ENCODE measurements at places on chromosomes 16 and 17. TPM values are rescaled to one million over a fixed set of nuclear protein-coding genes. Genes with fewer than 3 reads are reported as not detected.
A peak's percentile ranks its signal among the peaks of the same experiment; 100 is the strongest.

The NAGS gene
- 1.2 TPM for total RNA-seq

The GCGR gene
- not detected for total RNA-seq

The TAOK1 gene
- 30.1 TPM for total RNA-seq

The KRTAP16-1 gene
- total RNA-seq, result not detected

The MT1F gene
- total RNA-seq, result not detected

The SUZ12 gene
- total RNA-seq, result 7.0 TPM

The TMEM235 gene
- total RNA-seq, result not detected

The PHOSPHO1 gene
- total RNA-seq, result 1.0 TPM

The PRR35 gene
- not detected for total RNA-seq

The ITGA2B gene
- not detected for total RNA-seq

The SPATA20 gene
- total RNA-seq, result 22.3 TPM

The TP53TG3C gene
- total RNA-seq, result not detected

The LDHD gene
- total RNA-seq, result 54.5 TPM

- no peaks in the 10 kb centered on the region for H3K27me3 ChIP-seq
- DNase-seq, result no peak
- peaks cover 27% of the 10 kb centered on the region for H3K4me1 ChIP-seq
- no peak overlapping the region for H3K4me3 ChIP-seq
- H3K36me3 ChIP-seq, result no peaks in the 10 kb centered on the region
- no peak overlapping the region for H3K27ac ChIP-seq
These were observed 3.2 kb downstream of the PITPNA start for GRCh38 chr17:1559047-1560043.

DNA sequence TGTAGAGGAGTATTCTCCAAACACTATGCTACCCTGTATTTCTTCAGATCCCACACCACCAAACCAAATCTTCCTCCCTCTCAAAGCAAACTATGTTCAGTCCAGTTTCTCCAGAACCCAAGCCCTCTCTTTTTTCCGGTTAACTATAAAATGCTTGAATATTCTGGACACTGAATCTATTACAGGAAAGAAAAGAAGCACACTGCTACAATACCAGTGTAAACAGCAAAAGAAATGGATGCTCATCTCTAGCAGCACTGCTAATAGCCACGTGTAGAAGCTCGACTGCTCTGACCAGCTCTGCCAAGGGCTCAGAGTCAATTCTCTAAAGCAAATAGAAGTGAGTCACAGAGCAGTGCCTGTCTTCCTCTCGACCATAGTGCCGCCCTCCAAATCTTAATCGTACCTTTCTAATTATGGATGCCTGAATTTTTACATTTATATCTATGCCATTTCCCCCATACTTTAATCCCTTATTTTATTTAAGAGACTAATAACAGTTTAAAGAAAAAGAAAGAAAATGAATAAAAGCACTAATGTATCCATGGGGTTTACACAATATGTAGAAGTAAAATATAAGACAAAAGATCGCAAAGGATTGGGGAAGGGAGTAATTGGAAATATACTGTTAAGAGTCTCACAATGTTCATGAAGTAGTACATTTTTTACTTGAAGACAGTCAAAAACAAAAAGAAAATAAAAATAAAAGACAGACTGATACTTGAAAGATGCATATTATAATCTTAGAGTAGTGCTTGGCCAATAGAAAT lies 154.5 kb downstream of the PARN start:
- no peak overlapping the region for H3K4me3 ChIP-seq
- H3K27me3 ChIP-seq, result no peaks in the 10 kb centered on the region

DNA sequence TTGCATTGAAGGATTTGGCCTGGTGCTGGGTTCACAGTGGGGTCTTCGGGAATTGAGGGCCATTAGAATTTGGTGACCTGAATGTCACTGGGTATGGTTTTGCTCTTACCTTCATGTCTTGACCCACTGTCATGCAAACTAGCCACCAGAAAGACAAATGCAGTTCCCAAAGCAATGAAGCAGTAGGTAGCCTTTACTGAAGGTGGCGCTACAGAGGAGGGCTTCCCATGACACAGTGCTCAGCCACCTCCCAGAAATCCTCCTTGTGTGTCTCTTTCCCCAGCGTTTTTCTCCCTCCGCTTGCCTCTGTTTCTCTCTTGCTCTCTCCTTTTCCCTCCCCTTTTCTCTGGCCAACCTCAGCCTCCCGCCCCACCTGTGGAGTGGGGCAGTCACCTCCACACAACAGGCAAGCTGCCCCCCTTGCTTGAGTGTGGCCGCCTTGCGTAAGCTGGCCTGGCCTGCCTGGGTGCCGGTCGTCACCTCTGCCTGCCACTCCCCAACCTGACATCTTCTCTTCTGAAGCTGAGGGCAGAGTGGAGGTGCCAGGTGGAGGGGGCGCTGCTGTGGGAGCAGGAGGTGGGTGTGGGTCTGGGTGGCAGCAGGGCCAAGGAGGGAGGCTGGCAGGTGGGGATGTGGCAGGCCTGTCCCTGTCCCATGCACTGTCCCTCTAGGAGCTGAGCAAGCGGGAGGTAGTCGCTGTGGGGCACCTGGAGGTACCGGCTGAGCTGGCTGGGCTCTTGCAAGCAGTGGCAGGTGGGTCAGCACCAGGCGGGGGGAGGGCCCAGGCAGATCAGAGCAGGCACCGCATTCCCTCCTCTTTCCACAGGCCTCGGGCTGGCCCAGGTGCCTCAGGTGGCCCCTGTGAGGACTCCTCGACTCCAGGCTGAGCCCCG lies 34.7 kb downstream of the MYO15A start:
- no peaks in the 10 kb centered on the region for H3K36me3 ChIP-seq
- no peak overlapping the region for H3K27ac ChIP-seq
- no peak overlapping the region for H3K4me3 ChIP-seq
- DNase-seq, result no peak
- H3K27me3 ChIP-seq, result no peaks in the 10 kb centered on the region
- no peaks in the 10 kb centered on the region for H3K4me1 ChIP-seq

GRCh38 chr17:7716901-7717755 lies at the start of gene DNAH2:
Gene DNAH2, plus strand, starts transcription at chr17:7717744. Its CDS starts 1,991 bp downstream, at chr17:7719735.
- peaks cover 16% of the 10 kb centered on the region for H3K4me1 ChIP-seq
- no peaks in the 10 kb centered on the region for H3K36me3 ChIP-seq
- peak; percentile 19 for DNase-seq
- peak within 1 kb of the TSS; percentile 79 for H3K4me3 ChIP-seq
- peaks cover 71% of the 10 kb centered on the region for H3K27me3 ChIP-seq

DNA sequence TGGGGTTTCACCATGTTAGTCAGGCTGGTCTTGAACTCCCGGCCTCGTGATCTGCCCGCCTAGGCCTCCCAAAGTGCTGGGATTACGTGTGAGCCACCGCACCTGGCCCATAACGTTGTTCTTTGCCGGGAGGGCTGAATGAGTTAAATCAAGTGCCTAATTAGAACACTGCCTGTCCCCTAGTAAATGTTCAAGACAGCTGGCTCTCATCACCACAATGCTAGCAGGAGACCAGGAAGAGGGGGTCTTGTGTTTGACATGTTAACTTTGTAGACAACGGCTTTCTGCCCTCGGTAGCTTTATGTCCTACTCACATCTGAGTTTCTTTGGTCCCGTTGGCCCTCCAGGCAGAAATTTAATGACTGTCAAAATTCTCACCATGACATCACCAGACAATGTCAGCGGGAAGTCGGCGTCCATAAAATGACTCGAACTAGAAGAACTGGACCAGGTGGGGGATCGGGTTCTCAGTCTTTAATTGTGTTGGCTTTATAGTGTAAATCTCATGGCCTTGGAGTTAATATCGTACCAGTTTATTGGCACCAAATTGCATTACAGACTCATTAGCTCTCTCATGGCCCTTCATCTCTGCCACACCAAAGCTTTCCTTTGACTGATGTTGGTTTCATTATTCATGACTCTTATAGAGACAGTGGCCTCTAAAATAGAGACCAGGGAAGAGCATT lies 11.4 kb upstream of the ITPRIPL2 start:
- H3K27me3 ChIP-seq, result no peaks in the 10 kb centered on the region
- no peak overlapping the region for H3K4me3 ChIP-seq
- DNase-seq, result no peak
- no peaks in the 10 kb centered on the region for H3K4me1 ChIP-seq
- H3K36me3 ChIP-seq, result no peaks in the 10 kb centered on the region

- no peaks in the 10 kb centered on the region for H3K36me3 ChIP-seq
- H3K27me3 ChIP-seq, result peaks cover 9% of the 10 kb centered on the region
- DNase-seq, result no peak
- H3K4me3 ChIP-seq, result peak within 1 kb of the TSS; percentile 66
- peak within 1 kb of the TSS; percentile 39 for H3K27ac ChIP-seq
These were observed at the start of gene METRNL for GRCh38 chr17:83079352-83079747. Gene METRNL, plus strand, starts transcription at chr17:83079609. Its CDS starts 207 bp downstream, at chr17:83079816.

DNA sequence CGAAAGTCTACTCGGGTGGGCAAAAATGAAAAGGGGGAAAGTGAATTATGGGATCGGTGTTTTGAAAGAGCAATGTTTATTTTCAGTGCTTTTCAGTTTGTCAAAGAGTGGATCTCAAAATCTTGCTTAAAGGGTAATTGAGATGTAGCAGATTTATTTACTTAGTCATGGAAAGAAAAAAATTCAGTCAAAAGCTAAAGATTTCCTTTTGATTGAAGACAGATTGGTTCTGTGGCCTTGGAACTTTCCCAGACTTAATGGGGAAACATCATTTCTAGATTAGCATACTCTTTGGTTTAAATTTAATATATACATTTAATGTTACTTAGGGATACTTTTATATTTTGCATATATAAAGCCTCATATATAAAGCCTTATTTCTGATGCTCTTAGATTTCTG lies 20.6 kb downstream of the PRKAR1A start:
- peaks cover 19% of the 10 kb centered on the region for H3K4me1 ChIP-seq
- DNase-seq, result no peak
- peaks cover 3% of the 10 kb centered on the region for H3K36me3 ChIP-seq
- no peak overlapping the region for H3K4me3 ChIP-seq
- no peak overlapping the region for H3K27ac ChIP-seq

- peaks cover 2% of the 10 kb centered on the region for H3K27me3 ChIP-seq
- no peaks in the 10 kb centered on the region for H3K36me3 ChIP-seq
- no peaks in the 10 kb centered on the region for H3K4me1 ChIP-seq
- no peak overlapping the region for H3K4me3 ChIP-seq
- no peak overlapping the region for H3K27ac ChIP-seq
These were observed 76.8 kb downstream of the AIPL1 start for GRCh38 chr17:6358131-6358530.

DNA sequence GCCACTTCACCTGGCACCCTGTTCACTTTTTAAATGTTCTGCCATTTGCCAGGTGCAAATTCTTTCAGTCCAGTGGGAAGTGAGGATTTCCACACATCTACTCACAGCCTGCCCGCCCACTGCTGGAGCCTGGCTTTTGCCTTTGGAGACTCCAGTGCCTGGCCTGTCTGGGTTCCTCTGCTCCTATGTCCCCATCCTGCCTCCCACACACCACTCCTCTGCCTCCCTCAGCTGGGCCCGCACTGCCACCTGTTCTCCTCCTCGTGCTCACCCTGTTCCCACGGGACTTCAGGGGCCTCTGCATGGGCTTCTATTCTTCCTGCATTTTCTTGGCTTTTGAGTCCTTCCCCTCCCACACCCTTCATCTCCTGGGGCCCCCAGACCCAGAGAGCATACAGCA lies 7.9 kb upstream of the NDRG4 start:
- no peak for DNase-seq
- H3K27me3 ChIP-seq, result no peaks in the 10 kb centered on the region
- peaks cover 4% of the 10 kb centered on the region for H3K4me1 ChIP-seq
- H3K36me3 ChIP-seq, result no peaks in the 10 kb centered on the region
- no peak overlapping the region for H3K4me3 ChIP-seq

DNA sequence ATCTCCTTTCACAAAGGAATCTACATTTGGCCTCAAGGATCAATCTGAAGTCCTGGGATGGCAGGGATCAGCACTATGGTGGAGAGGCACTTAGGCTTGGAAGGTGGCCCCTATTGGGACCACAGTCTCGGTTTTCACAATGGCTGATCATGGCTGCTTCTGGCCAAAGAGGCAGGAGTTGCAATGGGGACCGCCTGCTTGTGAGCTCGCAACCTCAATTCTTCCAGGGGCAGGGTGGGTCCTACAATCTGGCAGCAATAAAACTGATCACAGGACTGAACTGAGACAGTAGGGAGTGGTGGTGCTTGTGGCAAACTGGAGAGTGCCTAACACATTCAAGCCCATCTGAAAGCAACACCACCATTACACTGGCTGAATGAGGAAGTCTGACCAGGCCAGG lies 83.1 kb downstream of the NETO2 start:
- H3K27ac ChIP-seq, result no peak overlapping the region
- no peak for DNase-seq
- H3K4me3 ChIP-seq, result no peak overlapping the region
- H3K36me3 ChIP-seq, result no peaks in the 10 kb centered on the region
- H3K4me1 ChIP-seq, result no peaks in the 10 kb centered on the region
- H3K27me3 ChIP-seq, result no peaks in the 10 kb centered on the region

- H3K4me3 ChIP-seq, result no peak overlapping the region
- H3K4me1 ChIP-seq, result peaks cover 22% of the 10 kb centered on the region
- H3K36me3 ChIP-seq, result peaks cover 14% of the 10 kb centered on the region
- H3K27ac ChIP-seq, result peak overlapping the region; percentile 38
- H3K27me3 ChIP-seq, result no peaks in the 10 kb centered on the region
- DNase-seq, result peak; percentile 59
These were observed 1.3 kb upstream of the CES3 start for GRCh38 chr16:66959704-66960161.

- H3K27me3 ChIP-seq, result no peaks in the 10 kb centered on the region
- no peaks in the 10 kb centered on the region for H3K36me3 ChIP-seq
- H3K4me1 ChIP-seq, result peaks cover 6% of the 10 kb centered on the region
- peak overlapping the region; percentile 63 for H3K4me3 ChIP-seq
- no peak overlapping the region for H3K27ac ChIP-seq
- DNase-seq, result peak; percentile 56
These were observed 45.0 kb upstream of the USP7 start for GRCh38 chr16:9008601-9009260.

DNA sequence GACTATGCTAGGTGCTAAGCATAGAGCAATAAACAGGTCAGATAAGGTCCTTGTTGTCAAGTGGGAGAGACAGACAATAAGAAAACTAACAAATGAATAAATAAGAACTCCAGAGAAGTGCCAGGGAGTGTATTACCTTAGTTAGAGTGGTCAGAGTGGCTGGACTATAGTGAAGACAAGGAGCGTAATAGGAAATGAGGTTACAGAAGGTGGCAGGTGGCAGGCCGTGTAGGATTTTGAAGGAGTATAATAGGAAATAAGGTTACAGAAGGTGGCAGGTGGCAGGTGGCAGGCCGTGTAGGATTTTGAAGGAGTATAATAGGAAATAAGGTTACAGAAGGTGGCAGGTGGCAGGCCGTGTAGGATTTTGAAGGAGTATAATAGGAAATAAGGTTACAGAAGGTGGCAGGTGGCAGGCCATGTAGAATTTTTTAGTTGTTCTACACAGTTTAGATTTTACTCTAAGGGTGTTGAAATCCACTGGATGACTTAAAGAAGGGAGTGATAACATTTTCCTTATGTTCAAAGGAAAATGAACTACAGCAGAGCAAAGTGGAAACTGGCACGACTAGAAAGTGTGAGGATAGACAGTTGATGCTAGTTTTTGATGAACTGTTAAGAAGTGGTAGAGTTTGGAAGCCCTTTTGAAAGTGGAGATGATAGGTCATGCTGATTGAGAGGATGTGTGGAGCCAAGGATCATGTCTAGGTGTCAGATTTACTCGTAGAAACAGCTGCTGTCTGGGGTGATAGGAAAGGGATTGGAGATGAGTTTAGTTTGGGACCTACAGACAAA lies 3.6 kb upstream of the KRTAP3-1 start:
- peaks cover 7% of the 10 kb centered on the region for H3K4me1 ChIP-seq
- H3K4me3 ChIP-seq, result no peak overlapping the region
- no peaks in the 10 kb centered on the region for H3K27me3 ChIP-seq

GRCh38 chr17:57034807-57035754 lies 50.0 kb upstream of the AKAP1 start:
- H3K36me3 ChIP-seq, result no peaks in the 10 kb centered on the region
- no peak overlapping the region for H3K4me3 ChIP-seq
- peaks cover 35% of the 10 kb centered on the region for H3K4me1 ChIP-seq

- DNase-seq, result no peak
- H3K27ac ChIP-seq, result no peak overlapping the region
- H3K4me3 ChIP-seq, result no peak overlapping the region
- peaks cover 5% of the 10 kb centered on the region for H3K27me3 ChIP-seq
- no peaks in the 10 kb centered on the region for H3K4me1 ChIP-seq
These were observed 23.5 kb downstream of the TBX4 start for GRCh38 chr17:61475726-61476125.

Data from gastrocnemius medialis (tissue), 4 donors.